ENCODE measurements at places on chromosomes 7 and 10. TPM values are rescaled to one million over a fixed set of nuclear protein-coding genes. Genes with fewer than 3 reads are reported as not detected.
A peak's percentile ranks its signal among the peaks of the same experiment; 100 is the strongest.

GRCh38 chr7:155312633-155313032 lies 15.0 kb downstream of the INSIG1 start:
- H3K4me3 ChIP-seq = no peak overlapping the region
- peaks cover 2% of the 10 kb centered on the region for H3K27me3 ChIP-seq
- peaks cover 3% of the 10 kb centered on the region for H3K4me1 ChIP-seq
- no peak for DNase-seq
- H3K36me3 ChIP-seq = peaks cover 42% of the 10 kb centered on the region
- no peak overlapping the region for H3K27ac ChIP-seq

ACBD7 gene
- total RNA-seq = 4.8 TPM

DNA sequence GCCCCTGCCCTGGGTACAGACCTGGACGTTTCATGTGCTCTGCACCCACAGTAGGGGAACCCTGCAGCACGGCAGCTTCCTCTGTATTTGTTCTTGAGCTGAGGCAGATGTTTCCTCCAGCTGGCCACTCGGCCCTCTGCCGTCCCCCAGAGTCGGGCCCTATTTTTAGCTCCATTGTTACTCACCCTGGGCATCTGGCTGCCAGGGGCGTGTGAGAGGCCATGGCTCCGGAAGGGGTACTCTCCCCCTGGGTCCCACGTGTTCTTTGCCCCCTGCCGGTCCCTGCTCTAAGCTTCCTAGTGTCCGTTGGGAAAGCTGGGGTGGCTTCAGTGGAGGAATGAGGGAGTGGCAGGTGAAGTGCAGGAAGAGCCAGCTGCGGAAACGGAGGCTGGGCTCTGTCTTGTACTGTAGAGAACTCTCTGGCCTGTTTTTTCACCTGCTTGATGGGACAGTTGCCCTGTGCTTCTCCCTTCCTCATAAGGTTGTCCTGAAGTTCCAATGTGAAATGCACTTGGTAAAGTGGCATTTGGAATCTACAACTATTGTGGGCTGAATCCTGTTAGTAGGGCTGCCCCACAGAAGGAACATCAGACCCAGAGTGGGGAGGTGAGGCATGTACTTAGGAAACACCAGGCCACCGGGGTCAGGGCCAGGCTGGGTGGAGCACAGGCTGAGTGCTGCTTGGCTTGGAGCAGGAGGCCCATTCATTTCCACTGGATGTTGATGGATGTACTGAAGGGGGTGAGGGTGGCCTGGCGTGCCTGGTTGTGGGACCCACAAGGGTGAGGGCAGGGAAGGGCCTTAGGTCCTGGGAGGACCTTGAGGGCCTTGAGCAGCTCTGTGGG lies 30.6 kb downstream of the PALD1 start:
- H3K36me3 ChIP-seq = no peaks in the 10 kb centered on the region
- no peaks in the 10 kb centered on the region for H3K4me1 ChIP-seq
- no peak for DNase-seq
- no peak overlapping the region for H3K4me3 ChIP-seq
- H3K27ac ChIP-seq = no peak overlapping the region

DNA sequence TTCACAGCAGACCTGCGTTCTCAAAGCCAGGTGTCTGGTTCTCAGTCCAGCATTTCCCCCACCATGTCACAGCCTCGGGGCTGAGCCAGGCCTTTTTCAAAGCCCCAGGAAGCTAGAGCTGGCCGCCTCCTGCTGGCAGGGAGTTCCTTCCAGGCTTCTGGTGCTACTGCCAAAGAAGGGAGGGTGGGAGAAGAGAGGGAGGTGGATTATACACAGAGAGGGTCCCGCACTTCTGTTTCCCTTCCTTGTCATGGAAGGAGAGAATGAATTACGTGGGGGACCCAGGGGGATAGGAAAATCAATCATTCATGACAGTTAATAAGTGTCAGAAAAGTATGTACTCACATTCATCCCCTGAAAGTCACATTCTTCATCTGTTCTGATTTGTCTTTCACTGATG lies 600 bp upstream of the LGI1 start:
- H3K27me3 ChIP-seq = peaks cover 44% of the 10 kb centered on the region
- H3K4me1 ChIP-seq = no peaks in the 10 kb centered on the region
- H3K36me3 ChIP-seq = no peaks in the 10 kb centered on the region
- H3K4me3 ChIP-seq = no peak overlapping the region

DNA sequence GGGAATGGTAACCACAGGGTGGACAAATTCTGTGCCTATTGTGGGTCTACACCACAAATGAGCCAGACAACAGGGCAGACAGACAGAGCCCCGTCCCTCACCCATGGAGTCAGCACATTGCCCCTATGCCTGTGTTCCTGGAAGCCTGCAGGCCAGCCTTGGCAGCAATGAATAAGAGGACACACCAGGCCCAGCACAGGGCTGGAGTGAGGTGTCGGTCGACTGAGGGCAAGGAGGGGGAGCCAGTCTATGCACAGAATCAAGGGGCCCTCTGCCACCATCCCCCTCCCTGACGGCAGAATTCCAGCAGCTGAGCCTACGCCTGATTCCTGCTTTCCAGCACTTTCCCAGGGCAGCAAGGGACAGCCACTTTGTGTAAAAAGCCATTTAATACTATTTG lies 98.2 kb downstream of the CALN1 start:
- H3K27me3 ChIP-seq = no peaks in the 10 kb centered on the region
- H3K4me3 ChIP-seq = no peak overlapping the region
- no peak for DNase-seq
- H3K27ac ChIP-seq = no peak overlapping the region
- H3K36me3 ChIP-seq = no peaks in the 10 kb centered on the region

GRCh38 chr7:1026721-1027161 lies 17.6 kb upstream of the GPR146 start:
- H3K4me3 ChIP-seq = peak overlapping the region; percentile 71
- no peaks in the 10 kb centered on the region for H3K27me3 ChIP-seq
- peaks cover 21% of the 10 kb centered on the region for H3K4me1 ChIP-seq
- DNase-seq = no peak
- no peak overlapping the region for H3K27ac ChIP-seq
- peaks cover 14% of the 10 kb centered on the region for H3K36me3 ChIP-seq

DNA sequence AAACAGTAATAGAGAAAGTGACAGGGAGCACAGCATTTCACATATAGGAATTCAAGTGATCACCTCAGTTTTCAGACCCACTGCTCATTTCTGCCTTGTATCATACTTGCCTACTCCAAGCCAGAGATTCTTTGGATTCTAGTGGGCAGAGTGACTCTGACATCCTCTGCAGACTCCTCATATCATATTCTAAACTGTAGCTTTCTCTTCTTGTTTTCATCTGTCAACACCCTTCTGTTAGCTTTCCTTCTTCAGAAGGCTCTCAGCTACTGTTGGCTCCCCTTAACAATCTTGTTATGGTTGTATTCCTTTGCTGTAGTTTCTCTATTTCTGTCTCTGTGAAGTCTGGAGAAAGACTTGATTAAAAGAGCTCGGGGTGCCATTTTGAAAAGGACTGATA lies 120.5 kb downstream of the CTNNA3 start:
- H3K27me3 ChIP-seq = peaks cover 1% of the 10 kb centered on the region
- no peaks in the 10 kb centered on the region for H3K4me1 ChIP-seq
- H3K4me3 ChIP-seq = no peak overlapping the region
- DNase-seq = no peak
- no peak overlapping the region for H3K27ac ChIP-seq

DNA sequence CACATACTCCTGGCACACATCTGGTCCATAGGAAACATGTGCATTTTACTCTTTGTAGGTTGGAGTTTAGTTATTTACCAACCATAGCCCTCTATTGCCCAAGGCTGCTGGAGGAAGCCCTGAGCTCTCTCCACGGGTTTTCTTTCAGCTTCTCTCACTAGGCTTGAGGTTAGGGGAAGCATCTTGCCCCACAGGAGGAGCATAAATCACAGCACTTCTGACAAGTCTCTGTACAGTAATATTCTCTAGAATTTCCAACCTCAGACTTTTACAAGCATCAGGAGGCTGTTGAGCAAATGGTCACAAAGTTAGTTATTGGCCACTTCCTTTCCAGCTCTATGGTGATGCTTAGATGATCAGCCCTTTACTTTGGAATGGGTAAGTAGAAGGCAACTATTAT lies 122.9 kb upstream of the GLI3 start:
- no peaks in the 10 kb centered on the region for H3K27me3 ChIP-seq
- H3K36me3 ChIP-seq = no peaks in the 10 kb centered on the region
- no peak overlapping the region for H3K4me3 ChIP-seq
- DNase-seq = no peak
- H3K4me1 ChIP-seq = no peaks in the 10 kb centered on the region
- H3K27ac ChIP-seq = no peak overlapping the region

DNA sequence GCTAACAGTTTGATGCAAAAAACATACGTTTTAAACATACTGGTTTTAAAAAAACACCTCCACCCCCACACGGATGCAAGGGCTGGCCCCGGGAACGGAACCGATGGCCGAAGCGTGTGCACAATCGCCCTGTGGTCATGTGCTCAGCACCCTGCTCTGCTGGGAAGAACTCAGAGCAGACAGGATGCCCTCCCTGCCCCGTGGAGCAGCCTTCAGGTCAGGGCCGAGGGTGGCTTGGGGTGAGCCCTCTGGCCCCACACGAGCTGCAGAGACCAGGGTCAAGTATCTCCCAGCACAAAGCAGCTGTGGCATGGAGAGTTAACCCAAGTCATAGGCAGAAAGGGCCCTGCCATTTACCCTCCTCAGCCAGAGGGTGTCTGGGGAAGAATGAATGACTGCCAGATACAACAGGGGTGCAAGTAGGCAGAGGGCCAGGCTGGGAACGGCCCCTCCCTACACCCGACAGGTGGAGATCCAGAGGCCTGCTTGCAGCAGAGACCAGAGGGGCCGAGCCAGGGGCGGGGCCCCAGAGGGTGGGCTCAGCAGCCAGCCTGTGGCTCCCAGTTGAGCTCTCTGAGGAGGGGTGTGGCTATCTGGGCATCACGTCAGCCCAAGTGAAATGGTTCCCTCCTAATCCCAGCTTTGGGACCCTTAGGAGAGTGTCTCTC lies 56.8 kb downstream of the ZRANB1 start:
- no peaks in the 10 kb centered on the region for H3K4me1 ChIP-seq
- DNase-seq = no peak

GRCh38 chr7:6106140-6106904 lies 75.1 kb downstream of the ANKRD61 start:
- no peaks in the 10 kb centered on the region for H3K27me3 ChIP-seq
- peak overlapping the region; percentile 80 for H3K27ac ChIP-seq
- peaks cover 23% of the 10 kb centered on the region for H3K4me1 ChIP-seq
- DNase-seq = peak; percentile 24
- H3K36me3 ChIP-seq = peaks cover 24% of the 10 kb centered on the region

- no peak for DNase-seq
- H3K4me1 ChIP-seq = no peaks in the 10 kb centered on the region
- H3K4me3 ChIP-seq = no peak overlapping the region
- H3K36me3 ChIP-seq = no peaks in the 10 kb centered on the region
- H3K27me3 ChIP-seq = peaks cover 20% of the 10 kb centered on the region
These were observed 26.5 kb upstream of the BET1 start for GRCh38 chr7:94030634-94031033.

DNA sequence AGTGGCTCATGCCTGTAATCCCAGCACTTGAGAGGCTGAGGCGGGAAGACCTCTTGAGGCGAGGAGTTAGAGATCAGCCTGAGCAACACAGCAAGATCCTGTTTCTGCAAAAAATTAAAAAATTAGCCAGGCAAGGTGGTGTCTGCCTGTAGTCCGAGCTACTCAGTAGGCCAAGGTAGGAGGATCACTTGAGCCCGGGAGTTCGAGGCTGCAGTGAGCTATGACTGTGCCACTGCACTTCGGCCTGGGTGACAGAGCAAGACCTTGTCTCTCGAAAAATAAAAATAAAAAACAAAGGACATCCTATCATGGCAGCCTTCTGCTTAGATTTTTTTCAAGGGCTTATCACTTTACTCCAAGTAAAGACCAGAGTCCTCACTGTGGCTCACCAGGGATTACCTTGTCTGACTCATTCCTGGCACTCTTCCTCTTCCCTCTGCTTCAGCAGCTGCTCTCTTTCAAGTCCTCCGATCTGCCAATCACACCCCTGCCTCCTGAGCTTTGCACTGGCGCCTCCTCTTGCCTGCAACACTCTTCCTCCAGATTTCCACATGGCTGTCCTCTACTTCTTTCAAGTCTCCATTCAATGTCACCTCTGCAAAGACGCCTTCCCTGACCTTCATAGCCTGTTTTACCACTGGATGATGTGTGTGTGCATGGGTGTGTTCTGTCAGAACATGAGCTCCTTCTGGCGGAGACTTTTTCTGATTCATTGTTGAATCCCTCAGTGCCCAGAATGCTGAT lies 7.7 kb downstream of the PRTFDC1 start:
- H3K36me3 ChIP-seq = no peaks in the 10 kb centered on the region
- peaks cover 5% of the 10 kb centered on the region for H3K4me1 ChIP-seq
- no peak for DNase-seq

GRCh38 chr10:68474021-68474420 lies 2.2 kb upstream of the DNA2 start:
- peaks cover 20% of the 10 kb centered on the region for H3K4me1 ChIP-seq
- peaks cover 25% of the 10 kb centered on the region for H3K36me3 ChIP-seq
- no peak overlapping the region for H3K27ac ChIP-seq
- H3K4me3 ChIP-seq = no peak overlapping the region
- no peak for DNase-seq

GPR85 gene
- not detected for total RNA-seq

DNA sequence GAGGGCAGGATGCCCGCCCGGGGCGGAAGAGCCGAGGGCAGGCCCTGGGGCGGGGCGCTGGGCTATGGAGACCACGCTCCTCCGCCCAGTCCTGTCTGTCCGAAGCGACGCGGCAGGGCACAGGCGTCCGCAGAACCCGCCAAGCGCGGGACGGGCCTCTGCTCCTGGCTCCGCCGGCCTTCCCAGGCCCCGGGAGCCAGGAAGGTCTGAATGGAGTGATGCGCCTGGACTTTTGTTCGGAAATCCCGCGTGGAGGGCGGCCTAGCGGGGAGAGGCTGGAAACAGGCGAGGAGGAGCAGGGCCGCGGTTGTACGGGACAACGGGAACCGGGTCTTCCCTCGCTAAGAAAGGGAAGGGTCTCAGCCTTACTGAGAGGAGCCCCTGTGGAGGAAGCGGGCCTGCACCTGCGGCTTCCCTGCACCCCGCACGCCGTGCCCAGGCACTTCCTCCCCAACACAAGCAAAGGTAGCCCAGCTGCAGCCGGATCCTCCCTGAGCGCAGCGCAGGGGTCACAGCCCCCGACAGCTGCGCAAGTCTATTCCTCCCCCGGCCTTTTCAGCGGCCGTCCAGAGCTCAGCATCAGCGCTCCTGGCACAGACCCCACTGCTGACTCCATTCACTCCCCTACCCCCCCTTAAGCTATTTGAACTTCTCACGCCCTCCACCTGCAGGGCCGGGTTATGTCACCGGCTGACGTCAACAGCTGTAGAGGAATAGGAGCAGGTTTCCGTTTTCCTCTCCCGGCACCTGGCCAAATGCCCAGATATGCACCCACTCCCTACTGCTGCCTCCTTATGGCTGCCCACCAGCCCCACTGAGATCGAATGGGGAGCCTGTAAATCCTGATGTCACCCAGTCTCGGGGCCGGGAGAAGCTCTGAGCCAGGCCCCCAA lies 143.2 kb upstream of the RET start:
- no peak overlapping the region for H3K4me3 ChIP-seq
- H3K36me3 ChIP-seq = no peaks in the 10 kb centered on the region
- peaks cover 32% of the 10 kb centered on the region for H3K27me3 ChIP-seq
- DNase-seq = no peak

ITPRID1 gene
- not detected for total RNA-seq

DNA sequence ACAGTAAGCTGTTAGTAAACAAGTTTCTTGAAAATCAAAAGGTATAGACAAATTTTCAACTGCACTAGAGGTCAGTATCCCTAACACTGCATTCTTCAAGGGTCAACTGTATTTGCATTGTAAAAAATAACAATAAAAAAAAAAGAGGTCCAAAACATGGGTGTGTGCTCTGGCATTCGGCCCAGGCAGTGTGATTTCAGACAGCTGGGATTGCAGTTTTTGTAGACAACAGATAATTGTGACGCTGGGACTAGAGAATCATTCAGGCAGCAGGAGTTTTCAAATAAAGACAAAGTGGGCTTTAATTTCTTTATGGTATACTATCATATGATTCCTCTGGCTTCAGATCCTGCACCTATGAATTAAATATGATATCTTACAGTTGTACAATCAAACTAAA lies 543.2 kb upstream of the SEMA3D start:
- no peaks in the 10 kb centered on the region for H3K36me3 ChIP-seq
- no peak for DNase-seq
- no peak overlapping the region for H3K27ac ChIP-seq

Measured in activated T-helper 2 cell treated with anti-CD3 and anti-CD28 coated beads, Interferon-gamma antibody, Interleukin-2, Interleukin-4, amounts not matched to agents 10 μg/mL and 5 μg/mL and 100 μg/mL, durations not matched to agents 14 hours and 24 hours and 36 hours (primary cell).